ENCODE measurements at places on chromosomes 12 and 14.

- no peak for DNase-seq
These were observed 774 bp upstream of the WDR20 start for GRCh38 chr14:102138961-102139285.

DNA sequence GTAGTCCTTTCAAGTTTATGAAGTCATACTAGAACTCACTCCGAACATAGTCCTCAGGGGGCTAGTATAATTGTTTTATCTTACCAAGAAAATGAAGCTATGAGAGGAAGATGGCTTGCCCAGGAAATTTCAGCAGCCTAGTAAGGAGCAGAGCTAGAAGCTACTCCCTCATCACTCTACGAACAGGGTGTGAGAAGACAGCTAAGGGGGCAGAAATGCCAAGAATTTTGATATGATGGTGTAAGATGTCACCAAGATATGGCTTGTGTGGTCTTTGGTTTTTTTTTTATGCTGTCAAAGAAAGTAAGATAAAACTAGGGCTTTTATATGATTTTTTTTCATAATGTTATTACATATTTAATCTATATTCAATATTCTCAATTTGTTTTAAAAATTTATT is 47.6 kb downstream of the PRICKLE1 start:
- DNase-seq, result no peak

DNA sequence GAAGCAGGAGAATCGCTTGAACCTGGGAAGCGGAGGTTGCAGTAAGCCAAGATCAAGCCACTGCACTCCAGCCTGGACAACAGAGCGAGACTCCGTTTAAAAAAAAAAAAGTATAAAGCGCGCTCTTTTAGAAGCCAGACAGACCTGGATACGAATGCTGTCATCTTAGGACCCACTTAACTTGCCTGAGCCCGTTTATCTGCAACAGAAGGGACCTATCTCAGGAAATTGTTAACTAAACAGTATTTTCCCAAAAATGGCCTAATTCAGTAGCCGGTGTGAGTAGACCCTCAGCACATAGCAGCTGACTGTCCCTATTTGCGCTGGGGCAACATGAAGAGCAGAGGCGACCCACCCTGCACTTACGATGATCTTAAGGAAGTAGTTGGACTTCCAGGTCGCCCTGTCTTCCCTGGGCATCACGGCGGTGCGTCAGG is 529 bp downstream of the RPLP0 start:
- no peak for DNase-seq

GRCh38 chr12:19140381-19141236 is 11.1 kb downstream of the PLEKHA5 start:
- no peak for DNase-seq

DNA sequence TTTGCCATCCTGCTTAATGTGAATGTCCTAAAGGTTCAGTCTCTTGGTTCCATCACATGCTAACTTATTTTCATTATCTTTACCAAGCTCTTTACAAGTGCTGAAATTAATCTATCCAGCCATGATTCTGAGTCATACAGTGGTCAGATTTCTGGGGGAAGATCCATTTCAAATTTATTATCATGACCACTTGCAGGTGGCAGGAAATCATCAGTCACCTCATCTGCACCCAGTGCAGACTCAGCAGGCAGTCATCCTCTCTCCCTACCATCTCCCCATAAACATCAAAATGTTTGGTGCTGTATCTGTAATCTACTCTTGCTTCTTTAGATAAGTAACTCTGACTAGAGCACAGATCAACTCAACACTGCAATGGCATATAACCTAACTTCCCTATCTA is 23.5 kb downstream of the ATG14 start:
- no peak for DNase-seq

- peak; percentile 90 for DNase-seq
These were observed 97.2 kb downstream of the LGMN start for GRCh38 chr14:92651106-92651757.

DNA sequence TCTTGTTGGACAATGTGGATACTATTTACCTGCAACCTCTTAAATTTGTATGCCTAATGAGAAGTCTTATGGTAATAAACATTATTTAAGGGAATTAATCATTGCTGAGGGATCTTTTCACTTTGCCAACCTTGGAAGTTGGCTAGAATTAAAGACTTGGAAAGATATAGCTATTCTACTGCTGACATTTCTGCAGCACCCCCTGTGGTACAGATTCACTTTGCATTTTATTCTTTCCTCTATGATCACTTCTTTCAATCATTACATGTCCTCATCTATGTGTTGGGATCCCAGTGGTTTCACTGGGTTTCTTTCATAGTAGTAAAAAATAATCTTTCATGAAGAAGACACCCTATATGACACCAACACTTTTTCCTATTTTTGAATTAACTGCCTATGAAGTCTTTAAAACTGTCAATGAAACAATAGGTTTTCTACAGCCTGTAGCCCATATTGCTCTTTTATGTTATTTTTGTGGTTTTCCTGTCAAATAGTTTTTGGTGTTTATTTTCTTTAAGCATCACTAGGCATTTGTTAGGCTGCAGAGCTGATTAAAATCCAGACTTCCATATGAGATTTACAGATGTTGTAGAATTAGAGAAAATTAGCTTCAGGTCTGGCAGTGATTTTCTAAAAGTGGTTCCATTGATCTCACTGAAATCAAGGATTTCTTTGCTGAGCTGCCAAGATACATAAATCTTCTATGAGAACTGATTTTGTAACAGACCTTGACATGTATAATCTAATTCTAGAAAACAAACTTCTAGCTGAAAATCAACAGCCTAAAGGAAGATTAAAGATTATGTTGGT is 256.1 kb downstream of the NAV3 start:
- DNase-seq, result no peak

DNA sequence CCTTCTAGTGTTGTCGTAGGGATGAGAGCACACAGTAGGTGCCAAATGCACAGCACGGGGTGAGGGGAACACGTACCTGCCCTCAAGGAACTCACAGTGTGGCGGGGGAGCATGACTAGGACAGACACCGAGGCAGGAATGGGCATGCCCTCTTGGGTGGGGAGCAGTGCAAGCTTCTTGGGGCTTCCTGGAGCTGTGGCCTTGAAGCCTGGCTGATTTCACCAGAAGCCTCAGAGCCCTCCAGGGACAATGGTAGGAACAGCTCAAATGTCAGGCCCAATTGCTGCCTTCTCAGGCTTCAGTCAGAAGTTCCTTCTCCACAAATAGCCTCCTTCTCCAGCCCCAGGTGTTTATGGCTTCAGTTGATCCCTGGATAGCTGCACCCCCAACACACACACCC is 43.4 kb downstream of the TEAD4 start:
- no peak for DNase-seq

DNA sequence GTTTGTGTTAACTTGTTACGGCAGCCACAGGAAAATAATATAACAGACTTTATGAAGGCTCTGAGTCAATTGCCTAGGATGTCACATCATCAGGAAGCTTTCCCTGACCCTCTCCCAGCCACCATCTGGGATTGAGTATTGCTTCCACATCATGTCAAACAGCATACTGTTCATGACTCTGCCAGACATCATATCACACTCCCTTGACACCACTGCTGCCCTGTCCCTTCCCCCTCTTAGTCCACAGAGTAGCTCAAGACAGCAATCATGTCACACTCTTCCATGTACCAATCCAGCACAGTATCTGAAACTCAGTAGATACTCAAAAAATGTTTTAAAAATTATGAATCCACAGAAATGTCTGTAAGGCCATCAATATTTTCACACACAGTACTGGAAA is 168.0 kb downstream of the PIK3C2G start:
- no peak for DNase-seq

GRCh38 chr14:72709916-72710611 is 183.8 kb downstream of the DPF3 start:
- no peak for DNase-seq

DNA sequence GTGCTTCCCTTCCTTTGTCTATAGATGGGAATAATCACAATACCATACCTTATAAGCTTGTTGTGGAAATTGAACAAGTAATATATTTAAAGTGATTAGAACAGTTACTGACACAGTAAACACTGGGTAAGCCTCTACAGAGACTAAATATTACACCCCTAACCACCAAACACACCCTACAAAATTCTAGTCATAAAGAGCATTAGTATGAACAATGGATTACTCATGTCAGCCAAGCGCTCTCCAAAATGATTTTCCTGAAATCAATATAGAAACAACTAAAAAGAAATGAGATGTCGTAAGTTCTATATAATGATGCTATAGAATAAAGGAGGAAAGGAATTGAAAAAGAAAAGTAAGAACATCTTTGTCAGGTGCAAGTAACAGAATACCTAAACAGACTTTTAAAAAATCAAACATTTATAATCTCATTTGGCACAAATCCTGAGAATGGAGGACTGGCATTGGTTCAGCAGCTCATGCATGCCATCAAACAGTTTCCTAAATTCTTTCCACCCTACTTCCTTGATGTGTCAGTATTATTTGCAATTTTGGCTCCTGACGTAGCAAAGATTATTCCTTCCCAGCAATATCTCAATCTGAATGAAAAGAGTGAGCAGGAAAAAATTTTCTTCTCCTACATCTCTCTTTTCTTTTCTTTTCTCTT is 118.0 kb downstream of the SINHCAF start:
- DNase-seq, result no peak

DNA sequence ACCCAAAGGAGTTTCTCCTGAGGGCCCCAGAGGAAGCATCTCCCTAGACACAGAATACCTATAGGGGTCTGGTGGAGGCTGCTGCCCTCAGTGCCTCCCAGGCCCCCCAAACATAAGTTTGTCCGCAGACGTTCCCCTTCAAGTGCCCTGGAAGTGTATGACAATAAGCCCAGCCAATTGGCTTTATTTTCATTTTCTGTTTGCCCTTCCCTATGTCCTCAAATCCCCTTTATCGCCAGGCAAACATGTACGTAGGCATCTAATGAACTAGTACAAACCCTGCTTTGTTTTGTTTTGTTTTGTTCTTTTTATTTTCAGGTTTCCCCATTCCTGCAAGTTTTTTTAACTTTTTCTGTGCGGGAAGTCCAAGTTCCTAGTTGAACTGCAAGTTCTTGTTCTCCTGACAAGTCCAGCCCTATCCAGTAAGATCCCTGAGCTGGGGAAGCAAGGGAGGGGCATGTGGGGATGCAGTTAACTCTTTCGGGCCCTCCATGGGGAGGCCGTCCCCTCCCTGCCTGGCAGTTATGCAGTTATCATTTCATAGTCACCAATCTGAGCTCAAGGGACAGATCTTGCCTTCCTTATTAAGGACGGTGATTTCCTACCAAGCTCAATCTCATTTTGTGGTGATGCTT is 141.9 kb downstream of the KCNA5 start:
- no peak for DNase-seq

- DNase-seq, result no peak
These were observed 101.6 kb downstream of the OTX2 start for GRCh38 chr14:56708704-56709103.

- DNase-seq, result no peak
These were observed 55.1 kb upstream of the FRMD6 start for GRCh38 chr14:51596488-51597117.

- no peak for DNase-seq
These were observed 5.4 kb upstream of the KRT72 start for GRCh38 chr12:52606581-52607218.

DNA sequence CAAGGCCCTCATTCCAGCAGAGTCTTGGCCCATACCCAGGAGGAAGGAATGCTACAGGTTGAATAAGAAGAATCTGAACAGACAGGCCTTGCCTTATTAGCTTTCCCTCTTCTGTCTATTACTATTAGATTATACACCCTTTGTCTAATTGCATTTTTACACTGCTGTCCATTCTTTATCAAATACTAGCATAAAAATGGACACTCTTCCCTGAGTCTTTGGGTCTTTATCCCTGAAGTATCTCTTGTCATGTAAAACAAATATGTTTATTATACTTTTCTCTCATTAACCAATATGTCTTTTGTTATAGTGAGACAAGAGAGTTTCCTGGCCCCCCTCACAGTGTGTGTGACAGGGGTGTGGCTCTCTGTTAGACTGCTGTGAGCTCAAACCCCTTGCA is 897.4 kb upstream of the SEL1L start:
- no peak for DNase-seq

GRCh38 chr12:99495799-99496198 is 151.8 kb upstream of the GARIN6 start:
- DNase-seq, result no peak

GRCh38 chr14:95069547-95069946 is 87.8 kb downstream of the DICER1 start:
- DNase-seq, result no peak

- no peak for DNase-seq
These were observed 160.5 kb downstream of the BTG1 start for GRCh38 chr12:91985002-91985787.

GRCh38 chr14:103514596-103515421 is 7.8 kb downstream of the CKB start:
- peak; percentile 21 for DNase-seq

- DNase-seq, result no peak
These were observed 148.4 kb downstream of the PIWIL1 start for GRCh38 chr12:130486146-130486435.

DNA sequence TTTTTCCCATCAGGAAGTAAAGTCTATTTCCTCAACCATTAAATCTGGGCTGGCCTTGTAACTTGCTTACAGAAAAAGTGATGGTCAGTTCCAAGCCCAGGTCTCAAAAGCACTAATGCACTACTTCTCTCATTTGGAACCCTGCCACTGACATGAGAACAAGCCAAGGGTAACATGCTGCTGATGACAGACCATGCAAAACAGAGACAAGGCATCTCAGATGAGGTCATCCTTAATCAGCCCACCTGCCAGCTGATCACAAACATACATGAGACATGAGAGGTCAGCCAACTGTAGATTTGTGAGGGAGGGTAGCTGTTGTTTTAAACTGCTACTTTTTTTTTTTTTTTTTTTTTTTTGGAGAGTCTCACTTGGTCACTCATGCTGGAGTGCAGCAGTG is 16.2 kb downstream of the TWF1 start:
- no peak for DNase-seq

DNA sequence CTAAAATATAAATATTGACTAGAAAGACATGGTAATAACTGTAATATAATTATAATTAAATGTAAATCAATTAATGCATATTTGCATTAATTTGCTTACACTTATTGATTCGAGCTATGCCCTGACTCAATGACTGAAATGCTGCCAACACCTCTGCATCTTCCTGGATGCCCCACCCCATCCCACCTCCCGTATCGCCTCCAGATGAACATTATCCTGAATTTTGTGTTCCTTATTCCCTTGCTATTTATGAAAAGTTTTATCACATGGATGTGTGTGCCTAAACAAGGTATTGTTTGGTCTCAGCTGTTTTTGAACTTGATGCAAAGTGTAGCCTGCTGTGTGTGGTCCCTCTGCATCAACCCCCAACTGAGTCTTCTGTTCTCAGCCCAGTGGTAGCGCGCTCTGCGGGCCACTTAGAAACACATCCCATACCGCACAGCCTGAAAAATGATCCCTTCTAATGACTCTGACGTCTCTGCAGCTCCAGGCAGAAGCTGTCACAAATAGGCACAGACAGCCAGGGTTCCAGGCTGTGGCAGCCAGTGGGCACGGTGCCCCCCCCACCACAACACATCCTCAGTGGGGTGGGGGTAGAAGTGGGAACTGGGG is 96.5 kb downstream of the PRMT8 start:
- no peak for DNase-seq

GRCh38 chr12:109919456-109919855 is 19.4 kb downstream of the TCHP start:
- DNase-seq, result no peak

All from activated naive CD4-positive, alpha-beta T cell treated with anti-CD3 and anti-CD28 coated beads, Interleukin-2, amount 50 U/mL, for 72 hours (primary cell).